Suprapubic skin (tissue), 4 donors: ENCODE measurements at places on chromosomes 3 and 15. TPM values are rescaled to one million over a fixed set of nuclear protein-coding genes. Genes with fewer than 3 reads are reported as not detected.
A peak's percentile ranks its signal among the peaks of the same experiment; 100 is the strongest.

DNA sequence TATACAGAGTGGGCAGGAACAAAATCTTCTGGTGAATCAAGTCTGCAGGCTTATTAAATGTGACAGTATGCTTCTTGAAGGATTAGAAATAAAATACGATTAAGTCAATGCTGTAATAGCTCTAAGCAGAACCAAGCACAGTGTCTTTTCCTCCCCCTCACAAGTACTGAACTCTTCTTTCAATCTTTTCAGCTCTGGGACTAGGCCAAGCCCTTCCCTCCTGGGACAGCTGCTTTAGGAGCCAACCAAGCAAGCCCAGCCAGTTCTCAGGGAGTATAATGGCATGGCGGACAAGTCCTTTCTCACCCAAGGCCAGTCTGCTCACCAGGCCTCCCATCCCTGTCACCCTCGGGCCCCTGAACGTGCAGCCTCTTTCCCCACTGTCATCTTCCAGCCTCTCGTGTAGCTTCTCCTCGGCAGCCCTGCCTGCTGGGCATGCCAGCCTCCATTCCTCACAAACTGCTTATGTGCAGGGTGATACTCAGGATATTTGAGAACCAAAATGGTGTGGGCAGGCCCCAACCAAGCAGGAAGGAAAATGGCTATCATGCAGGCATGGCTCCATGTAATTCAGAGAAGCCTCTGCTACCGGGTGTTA is 8.4 kb upstream of the PPP1R2 start:
- no peak overlapping the region for H3K27ac ChIP-seq
- no peaks in the 10 kb centered on the region for H3K27me3 ChIP-seq
- H3K36me3 ChIP-seq, result no peaks in the 10 kb centered on the region

Gene GRK7
- 1.2 TPM for total RNA-seq

Gene HAPLN3
- 14.6 TPM for total RNA-seq

DNA sequence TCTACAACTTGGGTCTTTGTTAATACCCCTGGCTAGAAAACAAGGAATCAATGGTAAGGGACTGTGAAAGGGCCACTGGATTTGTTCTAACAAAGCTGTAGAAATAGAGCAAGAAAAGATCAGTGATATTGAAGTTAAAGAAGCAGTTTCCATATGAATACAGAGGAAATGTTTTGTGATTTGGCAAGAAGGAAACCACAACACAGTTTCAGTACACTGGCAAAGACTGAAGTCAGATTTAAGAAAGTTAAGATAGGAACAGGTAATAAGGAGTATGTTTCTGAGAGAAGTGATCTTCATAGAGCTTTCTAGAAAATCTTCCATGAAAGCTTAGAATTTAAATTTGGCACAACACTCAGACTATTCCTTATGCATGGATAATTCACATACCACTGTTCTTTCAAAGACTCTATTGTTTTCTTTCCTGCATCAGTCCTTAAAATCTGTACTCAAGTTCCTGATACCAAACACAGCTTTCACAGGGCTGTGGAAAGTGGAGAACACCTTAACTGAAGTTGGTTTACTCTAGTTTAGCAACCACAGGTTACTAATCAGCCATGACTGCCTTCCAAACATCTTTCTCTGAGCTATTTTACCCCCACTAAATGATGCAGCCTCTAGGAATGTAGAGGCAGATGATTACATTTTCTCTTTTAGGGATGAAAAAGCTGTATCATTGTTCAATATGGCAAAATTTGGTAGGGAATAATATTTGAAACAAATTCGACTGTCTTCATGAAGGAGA is 32.4 kb upstream of the ALCAM start:
- DNase-seq, result no peak
- H3K36me3 ChIP-seq, result no peaks in the 10 kb centered on the region
- no peaks in the 10 kb centered on the region for H3K4me1 ChIP-seq
- H3K27me3 ChIP-seq, result no peaks in the 10 kb centered on the region
- no peak overlapping the region for H3K27ac ChIP-seq

GRCh38 chr3:178100908-178101307 is 435.3 kb upstream of the KCNMB2 start:
- H3K4me3 ChIP-seq, result no peak overlapping the region
- H3K27ac ChIP-seq, result no peak overlapping the region
- no peak for DNase-seq
- no peaks in the 10 kb centered on the region for H3K4me1 ChIP-seq
- H3K27me3 ChIP-seq, result no peaks in the 10 kb centered on the region

DNA sequence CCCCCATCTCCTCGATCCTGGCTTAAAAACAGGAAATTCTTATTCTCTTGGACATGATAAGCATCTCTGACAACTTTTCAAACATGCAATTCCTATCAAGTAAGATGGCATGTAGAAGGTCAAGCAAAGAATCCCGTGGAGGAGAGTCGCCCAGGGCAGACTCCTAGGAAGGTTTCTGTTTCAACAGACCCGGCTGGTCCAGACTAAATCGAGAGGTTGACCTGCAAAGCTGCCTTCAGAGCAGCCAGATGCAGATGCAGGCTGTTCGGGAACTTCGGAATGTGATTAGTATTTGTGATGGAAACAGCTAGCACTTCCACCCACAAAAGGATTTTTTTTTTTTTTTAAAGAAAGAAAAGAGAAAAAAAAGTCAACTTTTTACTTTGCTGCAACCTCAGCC is 216.8 kb downstream of the NR1D2 start:
- no peak overlapping the region for H3K27ac ChIP-seq
- no peaks in the 10 kb centered on the region for H3K4me1 ChIP-seq
- no peak for DNase-seq
- H3K27me3 ChIP-seq, result no peaks in the 10 kb centered on the region
- H3K36me3 ChIP-seq, result no peaks in the 10 kb centered on the region

- no peak overlapping the region for H3K27ac ChIP-seq
- H3K36me3 ChIP-seq, result no peaks in the 10 kb centered on the region
- no peaks in the 10 kb centered on the region for H3K27me3 ChIP-seq
- peaks cover 5% of the 10 kb centered on the region for H3K4me1 ChIP-seq
- peak; percentile 65 for DNase-seq
- no peak overlapping the region for H3K4me3 ChIP-seq
Measured at GRCh38 chr15:91515188-91515754, 338.2 kb upstream of the SLCO3A1 start.

DNA sequence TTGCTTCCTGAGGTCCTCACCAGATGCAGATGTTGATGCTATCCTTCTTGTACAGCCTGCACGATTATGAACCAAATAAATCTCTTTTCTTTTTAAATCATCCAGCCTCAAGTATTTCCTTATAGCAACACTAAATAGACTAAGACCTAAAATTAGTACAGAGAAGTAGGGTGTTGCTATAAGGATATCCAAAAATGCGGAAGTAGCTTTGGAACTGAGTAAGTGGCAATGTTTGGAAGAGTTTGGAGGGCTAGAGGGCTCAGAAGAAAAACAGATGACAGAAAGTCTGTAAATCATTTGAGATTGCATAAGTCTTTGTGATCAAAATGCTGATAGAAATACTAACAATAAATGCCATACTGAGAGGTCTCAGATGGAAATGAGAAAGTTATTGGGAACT is 894.9 kb downstream of the DIPK2A start:
- DNase-seq, result no peak
- H3K4me1 ChIP-seq, result peaks cover 2% of the 10 kb centered on the region
- H3K36me3 ChIP-seq, result no peaks in the 10 kb centered on the region
- no peak overlapping the region for H3K4me3 ChIP-seq

Gene C3orf49
- total RNA-seq, result not detected

GRCh38 chr15:40100947-40101905 is 7.5 kb downstream of the BMF start:
- H3K4me3 ChIP-seq, result no peak overlapping the region
- peak overlapping the region; percentile 84 for H3K27ac ChIP-seq
- no peaks in the 10 kb centered on the region for H3K36me3 ChIP-seq
- no peaks in the 10 kb centered on the region for H3K27me3 ChIP-seq
- DNase-seq, result no peak

DNA sequence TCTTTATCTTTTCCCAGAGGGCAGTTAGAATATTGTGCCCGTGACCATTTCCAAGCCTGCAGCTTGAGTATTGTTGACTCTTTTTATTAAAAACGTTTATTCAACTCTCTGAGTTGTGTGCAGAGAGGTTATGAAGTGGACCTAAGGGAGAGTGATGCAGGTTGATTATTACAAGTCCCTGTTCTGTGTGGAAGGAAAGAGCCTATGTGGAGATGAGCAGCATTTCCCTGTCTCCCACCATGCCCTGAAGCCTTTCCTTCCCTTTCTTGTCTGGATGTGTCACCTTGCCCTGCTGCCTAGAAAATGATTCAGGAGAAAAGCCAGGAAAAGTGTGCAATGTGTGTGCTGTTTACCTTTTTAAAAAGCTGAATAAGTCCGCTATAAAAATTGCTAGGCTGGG is 19.4 kb downstream of the ZPLD1 start:
- no peaks in the 10 kb centered on the region for H3K36me3 ChIP-seq
- no peaks in the 10 kb centered on the region for H3K4me1 ChIP-seq
- no peak overlapping the region for H3K27ac ChIP-seq
- H3K27me3 ChIP-seq, result no peaks in the 10 kb centered on the region
